PC-3 (cell line): ENCODE measurements at places on chromosomes 3 and 15.
A peak's percentile ranks its signal among the peaks of the same experiment; 100 is the strongest.

DNA sequence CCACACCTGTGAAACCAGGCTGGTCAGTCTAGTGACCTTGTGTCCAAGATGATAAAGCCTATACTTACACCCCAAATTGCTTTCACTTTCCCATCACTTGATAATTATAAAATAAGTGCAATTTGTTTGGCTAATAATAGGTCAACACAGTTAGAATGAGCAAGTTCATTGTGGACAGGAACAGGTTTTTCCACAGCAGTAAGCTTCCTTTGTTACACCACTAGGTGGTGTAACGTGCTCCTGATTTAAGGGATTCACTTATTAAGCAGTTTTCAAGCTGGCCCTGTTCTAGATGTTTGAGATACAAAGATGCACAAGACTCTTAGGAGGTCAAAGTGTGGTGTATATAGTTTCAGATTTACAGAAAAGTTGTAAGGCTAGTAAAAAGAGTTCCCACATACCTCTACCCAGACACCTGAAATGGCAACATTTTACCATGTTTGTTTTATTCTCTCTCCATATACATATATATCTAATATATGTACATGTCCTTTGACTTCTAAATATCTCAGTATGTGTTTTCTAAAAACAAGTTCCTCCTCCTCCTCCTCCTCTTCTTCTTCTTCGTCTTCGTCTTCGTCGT is 6.8 kb upstream of the MFSD1 start:
- H3K4me1 ChIP-seq = peaks cover 26% of the 10 kb centered on the region
- no peak overlapping the region for H3K27ac ChIP-seq
- no peaks in the 10 kb centered on the region for H3K27me3 ChIP-seq
- no peak overlapping the region for H3K4me3 ChIP-seq

GRCh38 chr3:100708989-100709841 is at the start of gene TFG:
Gene TFG (plus strand): TSS chr3:100709494. CDS start chr3:100713686, 4,192 bp downstream.
- H3K36me3 ChIP-seq = peaks cover 14% of the 10 kb centered on the region; the same call in 1 of the 2 replicates
- peaks cover 21% of the 10 kb centered on the region for H3K4me1 ChIP-seq
- peak; percentile 100 for DNase-seq
- no peaks in the 10 kb centered on the region for H3K27me3 ChIP-seq

GRCh38 chr3:177452831-177453450 is 255.7 kb upstream of the TBL1XR1 start:
- H3K27me3 ChIP-seq = no peaks in the 10 kb centered on the region
- H3K4me1 ChIP-seq = no peaks in the 10 kb centered on the region
- no peak overlapping the region for H3K27ac ChIP-seq
- no peak for DNase-seq

DNA sequence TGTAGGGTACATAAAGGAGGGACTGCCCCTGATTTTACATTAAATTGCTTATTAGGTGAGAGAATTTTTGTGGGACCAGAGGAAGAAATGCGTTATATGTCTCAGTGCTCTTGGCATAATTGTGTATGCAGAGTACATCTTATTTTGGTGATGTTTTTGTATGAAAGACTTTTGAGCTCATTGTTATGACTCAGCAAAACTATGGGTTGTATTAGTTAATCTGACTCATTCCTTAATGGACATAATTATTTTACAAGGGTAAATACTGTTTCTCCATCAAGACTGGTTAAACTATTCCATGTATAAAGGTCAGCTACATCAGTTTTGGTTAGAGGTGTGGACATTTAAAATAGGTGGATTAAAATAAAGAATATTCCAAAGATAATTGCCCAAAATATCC is 156.8 kb downstream of the ALCAM start:
- H3K27me3 ChIP-seq = no peaks in the 10 kb centered on the region
- peaks cover 21% of the 10 kb centered on the region for H3K36me3 ChIP-seq
- H3K4me1 ChIP-seq = peaks cover 57% of the 10 kb centered on the region
- DNase-seq = peak; percentile 71

GRCh38 chr3:67609709-67610108 is 44.7 kb downstream of the SUCLG2 start:
- no peak for DNase-seq
- peaks cover 16% of the 10 kb centered on the region for H3K36me3 ChIP-seq
- H3K27ac ChIP-seq = peak overlapping the region; percentile 92
